HCT116 (cell line): ENCODE measurements at places on chromosomes 5 and 9. TPM values are rescaled to one million over a fixed set of nuclear protein-coding genes. Genes with fewer than 3 reads are reported as not detected.

GRCh38 chr5:127934791-127935256, 148.7 kb upstream of the SLC12A2 start:
- H3K27me3 ChIP-seq: peaks cover 19% of the 10 kb centered on the region; the same call in 1 of the 2 replicates
- H3K27ac ChIP-seq: peak overlapping the region; percentile 31; the same call in 1 of the 2 replicates
- no peak overlapping the region for H3K4me3 ChIP-seq

- no peak overlapping the region for H3K4me3 ChIP-seq
- no peak for DNase-seq
- H3K36me3 ChIP-seq: no peaks in the 10 kb centered on the region
- no peaks in the 10 kb centered on the region for H3K27me3 ChIP-seq
- peak overlapping the region; percentile 42; the same call in 1 of the 2 replicates for H3K27ac ChIP-seq
These were observed 12.0 kb downstream of the LRRC26 start for GRCh38 chr9:137157618-137158415.

- H3K27ac ChIP-seq: no peak overlapping the region
- H3K27me3 ChIP-seq: no peaks in the 10 kb centered on the region
- H3K4me3 ChIP-seq: no peak overlapping the region
- H3K36me3 ChIP-seq: no peaks in the 10 kb centered on the region
These were observed 5.3 kb upstream of the ZNF367 start for GRCh38 chr9:96423322-96423984.

- DNase-seq: no peak
- no peaks in the 10 kb centered on the region for H3K27me3 ChIP-seq
- no peak overlapping the region for H3K4me3 ChIP-seq
- peaks cover 66% of the 10 kb centered on the region for H3K4me1 ChIP-seq
These were observed 102.1 kb downstream of the SUSD1 start for GRCh38 chr9:112072721-112073638.

GRCh38 chr9:126149661-126150060, 177.0 kb upstream of the MVB12B start:
- no peak overlapping the region for H3K27ac ChIP-seq
- H3K36me3 ChIP-seq: no peaks in the 10 kb centered on the region
- no peaks in the 10 kb centered on the region for H3K27me3 ChIP-seq
- H3K4me3 ChIP-seq: no peak overlapping the region
- H3K4me1 ChIP-seq: no peaks in the 10 kb centered on the region

GRCh38 chr5:133905424-133905823, 63.0 kb downstream of the C5orf15 start:
- DNase-seq: no peak
- H3K36me3 ChIP-seq: no peaks in the 10 kb centered on the region
- no peaks in the 10 kb centered on the region for H3K27me3 ChIP-seq
- no peak overlapping the region for H3K4me3 ChIP-seq

GRCh38 chr9:112914524-112914923, 23.8 kb upstream of the SLC46A2 start:
- DNase-seq: no peak
- no peak overlapping the region for H3K4me3 ChIP-seq
- H3K4me1 ChIP-seq: peaks cover 16% of the 10 kb centered on the region
- no peaks in the 10 kb centered on the region for H3K27me3 ChIP-seq
- no peaks in the 10 kb centered on the region for H3K36me3 ChIP-seq

DNA sequence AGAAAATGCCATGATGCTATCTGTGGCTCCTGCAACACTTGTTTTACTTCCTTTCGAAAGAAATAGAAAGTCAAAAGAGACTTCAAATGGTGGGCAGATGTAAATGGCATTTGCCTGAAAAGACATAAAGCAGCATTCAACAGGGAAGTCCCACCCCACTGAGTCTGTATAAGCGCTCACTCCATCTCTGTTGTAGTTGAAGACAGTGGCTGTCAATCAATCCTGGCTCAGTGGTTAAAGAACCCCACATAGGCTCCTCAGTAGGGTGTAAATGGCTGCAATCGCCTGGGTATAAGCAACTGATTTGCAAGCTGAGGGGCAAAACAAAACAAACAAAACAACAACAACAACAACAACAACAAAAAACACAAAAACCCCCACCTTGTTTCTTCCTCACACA, 158.7 kb downstream of the EFNA5 start:
- no peaks in the 10 kb centered on the region for H3K27me3 ChIP-seq
- DNase-seq: no peak
- H3K4me3 ChIP-seq: no peak overlapping the region
- no peaks in the 10 kb centered on the region for H3K36me3 ChIP-seq
- no peaks in the 10 kb centered on the region for H3K4me1 ChIP-seq

DNA sequence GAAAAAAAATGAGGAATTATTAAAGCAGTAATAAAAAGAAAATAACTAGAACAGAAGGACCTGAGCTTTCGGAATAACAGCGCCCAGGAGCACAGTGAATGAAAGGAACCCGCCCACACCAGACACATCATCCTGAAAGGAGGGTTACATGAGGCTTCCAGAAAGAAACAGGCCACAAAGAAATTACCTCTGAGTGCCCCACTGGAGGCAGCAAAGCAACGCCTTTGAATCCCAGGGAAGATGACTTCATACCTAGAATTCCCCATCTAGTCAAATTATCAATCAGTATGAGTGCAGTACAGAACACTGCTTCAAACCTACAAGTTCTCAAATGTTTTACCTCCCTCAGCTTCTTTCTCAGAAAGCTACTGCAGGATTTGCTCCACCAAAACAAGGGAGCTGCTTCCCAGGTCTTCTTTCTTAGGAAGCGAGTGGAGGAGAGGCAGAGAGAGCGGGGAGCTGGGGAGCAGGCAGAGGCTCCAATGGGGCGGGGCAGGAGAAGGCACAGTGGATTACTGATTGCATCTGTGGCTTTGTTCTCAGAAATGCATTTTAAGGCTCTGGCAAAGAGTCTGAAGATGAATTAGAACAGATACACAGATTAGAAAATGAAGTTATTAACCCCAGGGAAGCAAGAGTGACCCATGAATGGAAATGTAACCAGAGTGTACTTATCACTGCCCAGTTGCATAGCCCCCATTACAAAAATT, 87.1 kb downstream of the SEMA4D start:
- no peaks in the 10 kb centered on the region for H3K36me3 ChIP-seq
- H3K4me1 ChIP-seq: peaks cover 6% of the 10 kb centered on the region; the same call in 1 of the 2 replicates
- no peak for DNase-seq
- H3K4me3 ChIP-seq: no peak overlapping the region
- no peaks in the 10 kb centered on the region for H3K27me3 ChIP-seq

DNA sequence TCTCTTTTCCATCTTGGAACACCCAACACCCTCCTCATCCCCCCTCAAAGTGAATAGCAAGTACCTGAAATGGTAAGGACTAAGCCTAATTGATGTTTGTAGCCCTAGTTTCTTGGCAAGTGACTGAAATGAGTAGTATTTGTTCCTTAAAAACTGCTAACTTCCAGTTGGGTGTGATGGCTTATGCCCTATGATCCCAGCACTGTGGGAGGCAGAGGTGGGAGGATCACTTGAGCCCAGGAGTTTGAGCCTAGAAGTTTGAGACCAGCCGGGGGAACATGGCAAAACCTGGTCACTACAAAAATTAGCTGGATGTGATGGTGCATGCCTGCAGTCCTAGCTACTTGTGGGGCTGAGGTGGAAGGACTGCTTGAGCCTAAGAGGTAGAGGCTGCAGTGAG, 44.1 kb downstream of the ZFR start:
- no peak overlapping the region for H3K4me3 ChIP-seq
- H3K27ac ChIP-seq: no peak overlapping the region

DNA sequence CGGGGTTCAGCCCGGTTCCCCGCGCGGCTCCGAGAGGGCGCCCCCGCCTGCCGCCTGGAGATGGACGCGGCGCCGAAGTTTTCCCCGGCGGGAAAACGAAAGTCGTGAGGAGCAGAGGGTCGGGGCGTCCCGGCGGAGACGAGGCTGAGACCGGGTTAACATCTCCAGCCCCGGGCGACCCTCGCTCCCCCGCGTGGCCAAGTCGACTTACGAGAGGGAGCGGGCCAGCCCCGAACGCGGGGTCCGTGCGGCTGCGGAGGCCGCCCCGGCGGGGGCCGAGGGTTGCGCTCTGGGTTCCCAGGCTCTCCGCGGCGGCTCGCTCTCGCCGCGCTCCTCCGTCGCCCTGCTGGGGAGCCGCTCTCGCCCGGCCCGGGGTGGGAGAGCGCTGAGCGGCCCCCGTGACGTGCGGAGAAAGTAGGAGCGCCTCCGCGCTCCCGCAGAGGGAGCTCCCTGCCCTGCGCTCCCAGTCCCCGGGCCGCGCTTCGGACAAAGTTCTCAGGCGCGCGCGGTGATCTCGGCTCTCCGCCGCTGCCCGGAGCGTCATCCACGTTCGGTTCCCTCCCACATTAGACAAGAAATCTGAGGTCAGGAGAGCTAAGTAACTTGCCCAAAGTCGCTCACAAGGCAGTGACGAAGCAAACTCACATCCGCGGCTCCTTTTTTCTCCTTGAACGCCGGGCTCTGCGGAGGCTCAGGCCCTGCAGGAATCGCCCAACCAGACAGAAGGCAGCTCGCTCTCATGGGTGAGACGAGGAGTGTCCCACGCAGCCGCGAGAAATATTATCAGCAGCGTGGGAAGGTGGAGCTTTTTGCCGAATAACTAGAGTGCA, 1.2 kb upstream of the GCNT4 start:
- no peak for DNase-seq
- H3K27ac ChIP-seq: no peak overlapping the region
- no peaks in the 10 kb centered on the region for H3K36me3 ChIP-seq
- H3K27me3 ChIP-seq: no peaks in the 10 kb centered on the region

GPR150 gene
- not detected for total RNA-seq

STKLD1 gene
- 0.37 TPM for total RNA-seq

PRR7 gene
- 39.9 TPM for total RNA-seq
